ENCODE measurements at places on chromosomes 1 and 21. TPM values are rescaled to one million over a fixed set of nuclear protein-coding genes. Genes with fewer than 3 reads are reported as not detected.

GRCh38 chr1:98662356-98662670, 792 bp downstream of the SNX7 start:
- H3K36me3 ChIP-seq, result no peaks in the 10 kb centered on the region
- H3K27ac ChIP-seq, result peak overlapping the region; percentile 89
- peak overlapping the region; percentile 78 for H3K4me3 ChIP-seq
- H3K27me3 ChIP-seq, result no peaks in the 10 kb centered on the region
- peaks cover 29% of the 10 kb centered on the region for H3K4me1 ChIP-seq

DNA sequence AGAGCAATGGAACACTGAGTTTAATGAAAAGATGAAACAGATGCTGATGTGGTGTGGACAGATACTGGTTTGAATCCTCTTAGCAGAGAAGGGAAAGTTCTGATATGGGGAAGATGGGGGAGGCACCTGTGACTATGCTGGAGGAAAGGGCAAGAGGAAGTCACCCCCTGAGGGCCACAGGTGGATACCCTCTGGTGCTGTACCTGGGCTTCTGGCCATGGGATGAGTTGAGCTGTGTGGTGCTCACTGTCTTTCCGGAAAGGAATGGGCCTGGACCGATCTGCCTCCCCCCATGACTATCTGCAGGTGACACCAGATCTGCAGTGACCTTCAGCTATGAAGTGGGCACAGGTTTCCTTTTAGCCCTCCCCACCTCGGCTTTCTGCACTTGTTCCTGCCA, 52.4 kb downstream of the IER5 start:
- no peak overlapping the region for H3K27ac ChIP-seq
- DNase-seq, result peak; percentile 44
- peaks cover 23% of the 10 kb centered on the region for H3K4me1 ChIP-seq
- no peaks in the 10 kb centered on the region for H3K36me3 ChIP-seq
- no peaks in the 10 kb centered on the region for H3K27me3 ChIP-seq
- H3K4me3 ChIP-seq, result no peak overlapping the region

- no peaks in the 10 kb centered on the region for H3K27me3 ChIP-seq
- H3K36me3 ChIP-seq, result no peaks in the 10 kb centered on the region
- no peak for DNase-seq
- peaks cover 2% of the 10 kb centered on the region for H3K4me1 ChIP-seq
- H3K4me3 ChIP-seq, result no peak overlapping the region
Observed at GRCh38 chr21:42047821-42048613, 23.1 kb upstream of the UMODL1 start.

DNA sequence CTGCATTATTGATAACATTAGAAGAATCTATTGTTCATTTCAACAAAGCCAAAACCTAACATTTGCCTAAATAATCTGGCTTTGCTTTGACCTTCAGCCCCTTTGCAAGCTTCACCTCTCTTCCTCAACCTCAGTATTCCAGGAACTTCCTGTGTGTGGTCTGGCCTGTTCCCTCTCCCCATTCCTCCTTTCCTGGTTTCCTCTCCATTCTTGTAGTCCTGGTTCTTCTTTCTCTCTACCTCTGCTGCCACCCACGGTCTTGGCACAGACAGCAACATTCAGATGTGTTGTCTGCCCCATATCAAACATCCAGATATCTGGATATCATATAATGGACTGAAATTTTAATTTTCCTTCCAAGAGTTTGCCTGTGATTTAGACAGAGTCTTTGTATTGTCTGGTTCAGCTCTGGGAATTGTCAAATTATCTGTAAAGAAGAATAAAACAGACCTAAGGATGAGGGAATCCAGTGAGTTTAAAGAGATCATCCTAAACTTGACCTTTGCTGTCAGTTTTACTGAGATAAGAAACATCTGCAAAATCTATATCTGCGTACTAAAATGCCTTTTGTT, 148.1 kb upstream of the KCTD3 start:
- H3K27me3 ChIP-seq, result no peaks in the 10 kb centered on the region
- no peak for DNase-seq
- H3K36me3 ChIP-seq, result no peaks in the 10 kb centered on the region
- no peak overlapping the region for H3K27ac ChIP-seq
- no peak overlapping the region for H3K4me3 ChIP-seq

GRCh38 chr1:43933386-43934100, at the start of gene ARTN:
TSS of gene ARTN (plus strand) at chr1:43933801. CDS start at chr1:43935657, 1,856 bp downstream.
- DNase-seq, result no peak
- peaks cover 56% of the 10 kb centered on the region for H3K4me1 ChIP-seq
- no peak within 1 kb of the TSS for H3K27ac ChIP-seq

DNA sequence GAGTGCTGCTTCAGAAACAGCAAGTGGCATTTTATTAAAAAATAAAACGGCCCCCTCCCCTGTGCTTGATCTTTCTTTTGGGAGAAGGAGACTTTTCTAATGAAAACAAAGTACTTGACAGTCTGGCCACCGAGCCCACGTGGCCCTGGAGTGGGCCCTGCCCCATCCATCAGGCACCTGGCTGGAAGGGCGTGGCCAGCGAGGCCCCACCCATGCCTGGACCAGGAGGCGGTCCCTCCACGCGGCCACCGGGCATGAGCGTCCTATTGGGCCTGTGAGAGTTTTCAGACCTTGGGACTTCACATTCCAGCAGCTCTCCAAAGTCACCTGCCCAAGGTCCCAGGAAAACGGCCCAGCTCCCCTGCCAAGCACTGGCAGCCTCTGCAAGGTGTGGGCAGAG, 144.7 kb downstream of the CASZ1 start:
- H3K4me1 ChIP-seq, result peaks cover 16% of the 10 kb centered on the region
- H3K27ac ChIP-seq, result no peak overlapping the region
- H3K27me3 ChIP-seq, result no peaks in the 10 kb centered on the region
- H3K36me3 ChIP-seq, result peaks cover 67% of the 10 kb centered on the region
- no peak overlapping the region for H3K4me3 ChIP-seq

DNA sequence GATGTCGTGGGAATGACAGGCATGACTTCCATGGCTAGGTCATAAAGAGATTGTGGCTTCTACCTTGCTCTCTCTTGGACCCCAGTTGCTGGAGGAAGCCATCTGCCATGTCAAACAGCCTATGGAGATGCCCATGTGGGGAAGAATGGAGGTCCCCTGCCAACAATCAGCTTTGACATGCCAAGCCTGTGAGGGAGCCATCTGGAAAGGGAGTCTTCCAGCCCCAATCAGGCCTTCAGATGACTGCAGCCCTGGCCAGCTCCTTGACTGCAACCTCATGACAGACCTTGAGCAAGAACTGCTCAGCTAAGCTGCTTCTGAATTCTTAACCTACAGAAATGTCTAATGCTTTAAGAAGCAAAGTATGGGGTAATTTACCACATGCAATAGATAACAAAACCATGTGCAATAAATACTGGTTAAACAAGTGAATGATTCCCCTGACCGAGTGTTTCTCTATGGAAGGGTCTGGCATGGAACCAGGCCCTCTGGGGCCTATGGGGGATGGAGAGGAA, 187.1 kb downstream of the HIVEP3 start:
- peaks cover 22% of the 10 kb centered on the region for H3K4me1 ChIP-seq
- H3K36me3 ChIP-seq, result no peaks in the 10 kb centered on the region
- H3K27me3 ChIP-seq, result no peaks in the 10 kb centered on the region
- DNase-seq, result no peak

GRCh38 chr1:16167331-16168143, 11.7 kb upstream of the EPHA2 start:
- H3K27ac ChIP-seq, result peak overlapping the region; percentile 38
- no peak for DNase-seq
- peak overlapping the region; percentile 56 for H3K4me3 ChIP-seq
- peaks cover 19% of the 10 kb centered on the region for H3K4me1 ChIP-seq
- no peaks in the 10 kb centered on the region for H3K36me3 ChIP-seq

DNA sequence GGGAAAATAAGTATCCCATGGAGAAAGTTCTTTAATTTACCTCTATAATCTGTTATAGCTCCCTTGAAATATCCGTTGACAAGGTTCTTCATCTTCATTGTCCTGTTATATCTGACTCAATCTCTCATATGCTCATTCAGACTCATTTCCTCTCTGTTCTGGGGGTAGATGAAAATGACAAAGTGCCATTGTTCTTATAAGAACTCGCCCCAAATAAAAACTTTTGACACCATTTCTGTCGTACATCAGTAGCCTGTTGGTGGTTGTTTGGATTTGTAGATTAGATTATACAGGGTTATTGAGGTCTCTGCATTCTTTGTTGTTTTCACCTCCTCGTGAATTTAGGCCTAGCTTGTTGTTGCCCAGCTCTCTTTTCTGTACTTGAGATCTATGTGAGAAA, 55.2 kb upstream of the IPO9 start:
- no peak for DNase-seq
- no peak overlapping the region for H3K4me3 ChIP-seq
- H3K4me1 ChIP-seq, result peaks cover 27% of the 10 kb centered on the region
- H3K36me3 ChIP-seq, result no peaks in the 10 kb centered on the region

Gene S100A7A
- total RNA-seq, result not detected

DNA sequence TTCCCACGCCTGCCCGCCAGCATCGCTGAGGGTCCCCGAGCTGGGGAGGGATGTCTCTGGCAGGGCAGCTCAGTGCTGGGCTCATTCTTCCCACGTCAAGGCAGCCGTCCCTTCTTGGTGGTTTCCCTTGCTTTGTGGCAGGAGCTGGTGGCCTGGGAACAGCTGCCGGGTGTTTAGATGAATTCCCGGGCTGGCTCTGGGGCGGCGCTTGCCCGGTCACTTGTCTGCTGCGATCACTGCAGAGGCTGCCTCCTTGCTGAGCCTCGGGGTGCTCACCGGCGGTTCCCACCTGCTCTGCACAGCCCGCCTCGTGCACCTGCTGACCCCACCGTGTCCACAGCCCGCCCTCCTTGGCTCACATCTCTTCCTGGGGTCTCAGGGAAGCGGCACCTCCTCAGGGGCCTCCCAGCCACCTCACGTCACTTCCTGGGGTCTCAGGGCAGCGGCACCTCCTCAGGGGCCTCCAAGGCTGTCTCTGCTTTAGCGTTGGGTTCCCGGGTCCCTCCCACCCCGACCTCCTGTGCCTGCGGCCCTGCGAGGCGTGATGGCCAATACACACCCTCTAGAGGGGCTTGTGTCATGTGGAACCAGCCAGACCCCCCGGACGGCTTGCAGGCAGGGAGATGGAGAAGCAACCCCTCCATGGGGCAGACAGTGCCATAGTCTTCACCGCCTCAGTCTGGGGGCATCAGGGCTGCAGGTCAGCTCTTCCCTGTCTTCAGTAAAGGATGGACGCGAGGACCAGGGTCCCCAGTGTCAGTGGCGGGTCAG, 13.5 kb downstream of the COL18A1 start:
- H3K4me1 ChIP-seq, result peaks cover 31% of the 10 kb centered on the region
- no peaks in the 10 kb centered on the region for H3K36me3 ChIP-seq
- H3K27ac ChIP-seq, result no peak overlapping the region
- H3K27me3 ChIP-seq, result no peaks in the 10 kb centered on the region
- no peak overlapping the region for H3K4me3 ChIP-seq

Gene CENPF
- 5.0 TPM for total RNA-seq

Data from suprapubic skin (tissue), 4 donors.